ENCODE measurements at places on chromosomes 2 and 18.

- DNase-seq: no peak
Measured at GRCh38 chr18:61803393-61803792, 89.4 kb downstream of the RNF152 start.

DNA sequence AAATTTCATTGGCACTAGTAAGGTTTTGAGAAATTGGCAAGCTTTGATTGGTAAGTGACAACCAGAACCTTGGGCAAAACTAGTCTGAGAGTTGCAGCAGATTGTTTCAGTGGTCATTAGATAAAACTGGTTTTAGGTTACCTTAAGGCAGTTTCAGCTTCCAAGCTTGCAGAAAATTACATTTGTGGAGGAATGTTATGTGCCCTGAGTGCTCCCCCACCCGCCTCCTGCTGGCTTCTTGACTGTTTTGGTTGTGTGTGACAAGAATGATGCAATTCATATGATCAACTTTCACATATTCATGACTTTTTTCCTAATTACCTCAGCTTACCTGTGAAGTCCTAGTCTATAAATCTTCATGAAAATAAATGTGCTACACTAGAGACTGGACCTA, 599.5 kb upstream of the ZNF804A start:
- DNase-seq: no peak

DNA sequence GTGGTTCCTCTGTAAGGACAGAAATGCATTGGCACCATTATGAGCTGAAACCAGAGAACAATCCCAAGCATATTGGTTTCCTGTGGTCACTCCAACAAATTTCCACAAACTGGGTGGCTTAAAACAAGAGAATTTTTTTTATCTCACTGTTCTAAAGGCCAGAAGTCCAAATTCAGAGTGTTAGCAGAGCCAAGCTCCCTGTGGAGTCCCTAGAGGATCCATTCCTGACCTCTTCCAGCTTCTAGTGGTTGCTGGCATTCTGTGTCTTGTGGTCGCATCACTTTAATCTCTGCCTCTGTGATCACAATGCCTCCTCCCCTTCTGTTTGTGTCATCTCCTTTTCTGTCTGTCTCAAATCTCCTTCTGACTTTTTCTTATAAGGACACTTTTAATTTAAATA, 380.3 kb downstream of the NYAP2 start:
- no peak for DNase-seq

GRCh38 chr18:907115-907884, 2.6 kb downstream of the ADCYAP1 start:
- no peak for DNase-seq

DNA sequence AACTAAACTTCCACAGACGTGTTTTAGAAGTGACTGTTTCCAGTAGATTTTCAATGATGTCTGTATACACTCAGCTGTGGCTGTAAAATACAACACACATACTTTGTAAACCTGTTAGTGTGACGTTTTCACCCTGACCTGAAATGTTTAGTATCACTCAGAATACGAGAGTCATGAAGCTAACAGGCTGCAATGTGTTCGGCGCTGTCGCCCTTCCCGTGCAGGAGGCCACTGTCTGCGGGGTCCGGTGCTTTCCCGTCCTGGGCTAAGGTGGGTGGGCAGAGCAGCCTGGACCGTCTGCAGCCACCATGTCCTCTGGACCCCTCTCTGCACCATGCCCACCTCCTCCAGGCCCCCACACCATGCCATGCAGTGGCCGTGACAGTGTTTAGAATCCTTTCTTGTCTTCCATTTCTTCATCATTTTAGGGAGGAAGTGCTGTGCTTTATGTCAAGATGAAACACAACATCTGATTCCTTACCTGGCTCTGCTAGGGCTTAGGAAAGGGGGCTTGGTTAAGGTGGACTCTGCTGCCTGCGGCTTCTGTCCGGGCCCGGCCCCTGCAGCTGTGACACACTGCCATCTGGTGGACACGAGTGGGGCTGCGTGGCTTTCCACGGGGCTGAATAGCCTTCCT, 53.8 kb upstream of the RBM44 start:
- DNase-seq: no peak

DNA sequence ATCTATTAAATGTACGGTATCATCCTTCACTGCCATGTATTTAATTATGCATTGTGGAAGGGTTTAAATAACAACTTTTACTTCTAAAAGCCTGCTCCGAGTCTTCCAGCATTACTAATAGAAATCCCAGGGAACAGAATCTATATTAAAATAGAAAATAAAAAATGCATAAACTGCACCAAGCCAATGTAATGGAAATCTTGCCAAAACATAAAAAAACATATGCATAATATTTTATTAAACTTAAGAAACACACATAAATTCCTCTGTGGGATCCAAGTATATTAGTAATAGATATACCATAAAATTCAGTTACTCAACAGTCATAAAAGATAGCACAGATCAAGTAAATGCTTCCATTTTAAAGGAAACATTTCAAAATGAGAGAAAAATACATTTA, 175.6 kb downstream of the TDRD15 start:
- DNase-seq: no peak

GRCh38 chr2:726169-726568, 49.0 kb upstream of the TMEM18 start:
- no peak for DNase-seq

All from NCI-H187 treated with DMSO at 0.1 percent for 48 hours (cell line).